ENCODE measurements at places on chromosomes 1 and 21. TPM values are rescaled to one million over a fixed set of nuclear protein-coding genes. Genes with fewer than 3 reads are reported as not detected.

- DNase-seq = no peak
- H3K4me3 ChIP-seq = no peak overlapping the region
- no peaks in the 10 kb centered on the region for H3K27me3 ChIP-seq
- no peaks in the 10 kb centered on the region for H3K4me1 ChIP-seq
- no peaks in the 10 kb centered on the region for H3K36me3 ChIP-seq
- no peak overlapping the region for H3K27ac ChIP-seq
Measured at GRCh38 chr1:59833022-59833421, 18.3 kb downstream of the HOOK1 start.

- no peaks in the 10 kb centered on the region for H3K27me3 ChIP-seq
- H3K4me3 ChIP-seq = no peak overlapping the region
- no peak for DNase-seq
- H3K36me3 ChIP-seq = no peaks in the 10 kb centered on the region
- H3K27ac ChIP-seq = no peak overlapping the region
- H3K4me1 ChIP-seq = no peaks in the 10 kb centered on the region
Measured at GRCh38 chr1:208272713-208273112, 28.5 kb upstream of the PLXNA2 start.

- H3K27me3 ChIP-seq = no peaks in the 10 kb centered on the region
- no peaks in the 10 kb centered on the region for H3K36me3 ChIP-seq
- no peak overlapping the region for H3K27ac ChIP-seq
Measured at GRCh38 chr21:40047211-40047610, 180.0 kb downstream of the PCP4 start.

- H3K36me3 ChIP-seq = no peaks in the 10 kb centered on the region
- DNase-seq = peak; percentile 73
- H3K27me3 ChIP-seq = no peaks in the 10 kb centered on the region
- H3K4me3 ChIP-seq = peak overlapping the region; percentile 83
Measured at GRCh38 chr1:31937300-31938183, 626 bp downstream of the PTP4A2 start.

- H3K4me3 ChIP-seq = no peak overlapping the region
- no peak overlapping the region for H3K27ac ChIP-seq
- H3K27me3 ChIP-seq = no peaks in the 10 kb centered on the region
- no peaks in the 10 kb centered on the region for H3K4me1 ChIP-seq
- H3K36me3 ChIP-seq = no peaks in the 10 kb centered on the region
Measured at GRCh38 chr21:35469498-35469897, 420.4 kb upstream of the RUNX1 start.

- H3K27ac ChIP-seq = no peak overlapping the region
- H3K4me3 ChIP-seq = no peak overlapping the region
- no peak for DNase-seq
- H3K4me1 ChIP-seq = no peaks in the 10 kb centered on the region
Measured at GRCh38 chr1:17290553-17290952, 17.4 kb upstream of the PADI4 start.

DNA sequence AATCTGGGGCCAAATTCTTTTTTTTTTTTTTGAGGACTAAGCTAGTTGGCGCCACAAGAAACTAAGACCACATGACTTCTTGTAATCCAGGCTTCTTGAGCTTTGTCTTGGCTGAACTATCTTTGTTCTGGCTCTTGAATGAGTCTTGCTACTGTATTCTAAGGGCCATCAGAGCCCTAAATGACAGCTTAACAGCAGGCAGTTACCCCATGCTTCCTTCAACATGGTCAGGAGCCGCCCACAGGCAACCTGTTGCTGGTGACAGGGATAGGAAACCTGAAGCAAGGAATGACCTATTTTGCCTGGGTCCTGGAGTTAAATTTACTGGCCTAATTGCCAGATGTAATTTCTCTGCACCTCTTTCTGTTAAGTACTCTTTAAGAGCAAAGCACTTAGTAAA, 188.2 kb upstream of the PLXNA2 start:
- DNase-seq = no peak
- no peak overlapping the region for H3K4me3 ChIP-seq
- no peaks in the 10 kb centered on the region for H3K36me3 ChIP-seq
- no peaks in the 10 kb centered on the region for H3K4me1 ChIP-seq
- no peak overlapping the region for H3K27ac ChIP-seq

- no peak overlapping the region for H3K27ac ChIP-seq
- H3K27me3 ChIP-seq = no peaks in the 10 kb centered on the region
- peaks cover 22% of the 10 kb centered on the region for H3K36me3 ChIP-seq
- no peak for DNase-seq
- no peak overlapping the region for H3K4me3 ChIP-seq
- peaks cover 24% of the 10 kb centered on the region for H3K4me1 ChIP-seq
Measured at GRCh38 chr1:28229996-28230395, 2.8 kb downstream of the DNAJC8 start.

- DNase-seq = no peak
- H3K4me3 ChIP-seq = no peak overlapping the region
- H3K36me3 ChIP-seq = no peaks in the 10 kb centered on the region
- no peaks in the 10 kb centered on the region for H3K4me1 ChIP-seq
Measured at GRCh38 chr1:41135196-41135947, 106.7 kb downstream of the SCMH1 start.

- no peaks in the 10 kb centered on the region for H3K36me3 ChIP-seq
- DNase-seq = no peak
- no peaks in the 10 kb centered on the region for H3K4me1 ChIP-seq
- no peak overlapping the region for H3K27ac ChIP-seq
- no peak overlapping the region for H3K4me3 ChIP-seq
- H3K27me3 ChIP-seq = peaks cover 5% of the 10 kb centered on the region
Measured at GRCh38 chr1:212496682-212497081, 64.0 kb downstream of the NENF start.

DNA sequence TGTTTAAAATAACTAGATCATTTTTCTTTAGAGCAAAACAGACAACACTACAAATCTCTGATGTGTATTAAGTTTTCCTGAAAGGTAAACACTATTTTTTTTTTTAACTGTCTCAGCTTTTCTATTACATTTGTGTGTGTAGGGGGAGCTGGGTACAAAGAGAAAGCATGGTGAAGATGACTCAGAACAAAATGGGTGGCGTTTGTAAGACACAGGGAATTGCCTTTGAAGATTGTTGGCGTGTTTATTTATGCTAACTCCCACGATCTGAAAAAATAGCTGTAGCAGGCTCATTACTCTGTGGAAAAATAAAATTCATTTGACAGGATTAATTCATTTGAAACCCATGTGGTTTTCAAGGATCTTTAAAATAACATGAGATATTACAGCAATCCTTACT, 285.1 kb downstream of the RYR2 start:
- no peak for DNase-seq
- no peaks in the 10 kb centered on the region for H3K4me1 ChIP-seq
- H3K36me3 ChIP-seq = no peaks in the 10 kb centered on the region
- H3K4me3 ChIP-seq = no peak overlapping the region
- H3K27ac ChIP-seq = no peak overlapping the region
- H3K27me3 ChIP-seq = no peaks in the 10 kb centered on the region

The DRAXIN gene
- 0.12 TPM for polyA plus RNA-seq

The FCRLB gene
- 2.2 TPM for polyA plus RNA-seq

The NMNAT1 gene
- polyA plus RNA-seq = 6.4 TPM

The ATP1A2 gene
- not detected for polyA plus RNA-seq

The GBP7 gene
- not detected for polyA plus RNA-seq

The DDX20 gene
- 9.8 TPM for polyA plus RNA-seq

The GPR25 gene
- polyA plus RNA-seq = 34.0 TPM

The UBL4B gene
- not detected for polyA plus RNA-seq

All from CD8-positive, alpha-beta memory T cell (primary cell).